ENCODE measurements at places on chromosomes 13 and 19.
A peak's percentile ranks its signal among the peaks of the same experiment; 100 is the strongest.

DNA sequence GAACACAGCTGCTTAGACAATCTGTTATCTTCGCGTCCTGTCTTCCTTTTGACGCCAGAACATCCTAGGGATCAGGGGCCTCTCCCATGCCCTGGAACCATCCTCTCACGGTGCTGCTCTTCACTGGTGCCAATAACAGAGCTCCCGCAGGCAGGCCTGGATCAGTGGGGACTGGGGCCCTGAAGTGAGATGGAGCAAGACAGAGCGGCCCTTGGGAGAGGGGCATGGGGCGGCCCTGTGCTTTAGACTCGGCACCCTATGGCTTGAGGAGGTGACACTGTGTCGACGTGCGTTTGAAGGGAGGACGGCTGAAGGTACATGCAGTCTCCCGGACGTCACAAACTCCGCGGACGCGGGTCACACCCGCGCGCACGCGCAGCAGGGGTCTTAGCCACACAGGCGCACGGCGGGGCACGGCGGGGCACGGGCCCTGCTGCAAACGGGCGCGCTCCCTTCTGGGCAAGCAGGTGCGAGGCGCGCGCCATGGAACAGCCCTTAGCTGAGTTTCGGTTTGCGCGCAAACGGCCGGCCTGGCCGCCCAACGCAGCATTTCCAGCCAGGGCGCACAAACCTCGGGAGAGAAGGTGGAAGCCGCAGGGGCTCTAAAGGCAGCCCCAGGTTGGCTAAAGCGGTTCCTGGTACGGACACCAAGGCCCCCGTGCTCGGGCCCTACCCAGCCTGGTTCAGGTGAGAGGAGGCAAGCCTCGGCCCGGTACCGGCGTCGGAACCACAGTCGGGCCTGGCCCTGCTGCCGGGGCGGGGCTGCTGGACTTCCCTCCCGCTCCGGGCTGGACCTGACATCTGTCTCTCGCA is 16.5 kb upstream of the RNF17 start:
- peak; percentile 40 for DNase-seq

GRCh38 chr13:70505809-70506208 is 397.6 kb upstream of the KLHL1 start:
- DNase-seq: peak; percentile 5

GRCh38 chr19:8631425-8631819 is 989 bp downstream of the NFILZ start:
- peak; percentile 57 for DNase-seq

- DNase-seq: no peak
Observed at GRCh38 chr13:32905864-32906180, 110.4 kb upstream of the KL start.

DNA sequence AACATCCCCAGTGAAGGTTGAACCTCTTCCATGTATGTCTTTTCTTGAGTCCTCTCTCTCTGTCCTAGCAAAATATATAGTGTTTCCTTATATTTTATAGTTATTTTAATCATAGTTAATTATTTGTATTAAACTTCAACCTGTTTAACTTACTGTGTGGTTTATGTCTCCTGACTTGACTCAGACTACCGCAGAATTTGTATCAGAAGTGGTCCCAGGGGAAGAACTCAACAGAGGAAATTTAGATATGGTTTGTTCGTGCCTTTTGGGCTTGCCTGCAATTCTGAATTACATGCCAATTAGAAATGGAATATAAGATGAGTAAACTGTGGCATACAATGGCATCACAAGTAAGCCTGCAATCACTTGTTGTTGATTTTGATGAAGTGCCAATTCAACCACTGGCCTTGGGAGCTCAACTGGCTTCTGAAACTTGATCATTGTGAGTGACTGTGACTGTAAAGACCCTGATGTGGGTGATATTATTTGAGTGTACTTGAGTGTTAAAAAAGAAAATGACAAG is 1459.5 kb upstream of the PCDH20 start:
- DNase-seq: no peak

GRCh38 chr19:14661372-14661924 is 13.2 kb downstream of the ADGRE3 start:
- no peak for DNase-seq

- no peak for DNase-seq
Observed at GRCh38 chr13:97648171-97648880, 214.4 kb downstream of the RAP2A start.

DNA sequence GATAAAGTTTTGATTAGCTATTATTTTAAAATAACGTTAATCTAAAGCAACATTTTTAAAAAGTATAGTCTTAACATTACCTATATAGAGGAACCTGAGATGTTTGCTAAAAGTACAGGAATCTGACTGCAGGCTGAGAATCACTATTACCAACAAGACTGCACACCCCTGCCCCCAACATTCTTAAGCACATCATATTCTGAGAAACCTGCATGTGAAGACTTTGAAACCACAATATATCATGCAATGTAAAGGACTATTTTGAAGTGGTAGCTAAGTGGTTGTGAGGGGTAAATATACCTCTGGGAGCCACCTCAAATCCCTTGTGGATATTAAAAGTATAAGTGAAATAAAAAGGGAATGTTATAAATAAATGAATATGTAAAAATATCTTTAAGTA is 119.0 kb upstream of the KLF12 start:
- DNase-seq: no peak

DNA sequence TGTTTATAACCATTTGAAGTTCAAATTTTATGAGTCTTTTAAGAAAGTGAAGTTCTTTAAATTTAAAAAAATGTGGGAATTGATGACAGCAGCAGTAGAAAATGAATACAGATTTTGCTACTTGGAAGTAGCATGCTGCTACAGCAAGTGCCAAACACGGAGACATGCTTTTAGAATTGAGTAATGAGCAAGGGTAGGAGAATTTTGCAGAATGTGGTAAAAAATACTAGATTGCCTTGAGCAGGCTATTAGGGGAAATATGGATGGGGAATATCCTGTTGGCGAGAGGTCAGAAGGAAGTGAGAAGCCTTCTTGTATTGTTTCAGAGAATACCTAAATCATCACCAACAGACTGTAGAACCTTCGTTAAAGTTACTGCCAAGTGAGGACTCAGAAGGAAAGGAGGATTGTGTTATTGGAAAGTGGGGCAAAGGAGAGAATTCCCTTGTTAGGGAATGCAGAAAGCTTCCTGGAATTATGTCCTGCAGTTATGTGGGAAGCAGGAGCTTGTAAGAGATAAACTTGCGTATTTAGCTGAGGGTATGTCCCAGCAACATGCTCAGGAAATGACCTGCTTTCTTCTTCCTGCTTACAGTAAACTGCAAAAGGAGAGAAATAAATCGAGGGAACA is 32.4 kb upstream of the OXGR1 start:
- DNase-seq: no peak

- DNase-seq: no peak
Observed at GRCh38 chr19:5615756-5616327, 6.7 kb downstream of the SAFB2 start.

DNA sequence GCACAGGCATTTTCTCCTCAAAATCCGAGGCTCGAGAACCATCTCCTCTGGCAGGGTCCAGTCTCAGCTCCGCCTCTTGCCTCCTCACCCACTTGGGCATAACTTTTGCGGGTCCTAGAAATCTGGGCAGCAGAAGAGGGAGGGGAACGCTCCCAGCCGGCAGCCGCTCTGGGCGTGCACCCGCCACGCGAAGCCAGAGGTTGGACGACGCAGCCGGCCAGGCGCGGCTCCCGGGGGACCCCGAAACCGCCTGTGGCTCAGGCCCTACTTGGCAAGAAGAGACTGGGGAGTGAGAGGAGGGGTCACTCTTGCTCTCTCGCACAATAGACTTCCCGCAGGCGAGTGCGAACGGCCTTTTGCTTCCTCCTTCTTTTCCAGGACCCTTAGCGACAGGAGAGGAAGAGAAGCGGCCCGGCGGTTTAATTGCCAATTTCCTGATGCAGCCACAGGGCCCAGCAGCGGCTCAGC is 6.0 kb upstream of the SOX1 start:
- no peak for DNase-seq

GRCh38 chr13:50353651-50354415 is 338.6 kb downstream of the KCNRG start:
- peak; percentile 16 for DNase-seq

DNA sequence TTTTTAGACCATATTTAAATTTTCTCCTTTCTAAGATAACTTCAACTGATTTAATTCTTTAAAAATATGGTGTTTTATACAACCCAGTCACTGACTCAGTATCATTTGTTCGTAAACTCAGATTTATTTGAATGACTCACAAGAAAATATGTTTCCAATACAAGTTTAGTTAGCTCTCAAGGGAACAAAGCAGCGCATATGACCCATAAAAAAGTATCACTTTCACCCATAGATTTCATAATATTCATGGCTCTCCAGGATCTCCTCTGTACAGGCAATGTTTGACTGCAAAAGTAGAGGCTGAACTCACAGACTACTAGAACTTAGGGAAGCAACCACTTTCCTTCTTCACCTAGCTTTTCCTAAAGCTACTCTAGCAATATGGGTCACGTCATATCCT is 405.6 kb upstream of the PCDH9 start:
- DNase-seq: no peak

DNA sequence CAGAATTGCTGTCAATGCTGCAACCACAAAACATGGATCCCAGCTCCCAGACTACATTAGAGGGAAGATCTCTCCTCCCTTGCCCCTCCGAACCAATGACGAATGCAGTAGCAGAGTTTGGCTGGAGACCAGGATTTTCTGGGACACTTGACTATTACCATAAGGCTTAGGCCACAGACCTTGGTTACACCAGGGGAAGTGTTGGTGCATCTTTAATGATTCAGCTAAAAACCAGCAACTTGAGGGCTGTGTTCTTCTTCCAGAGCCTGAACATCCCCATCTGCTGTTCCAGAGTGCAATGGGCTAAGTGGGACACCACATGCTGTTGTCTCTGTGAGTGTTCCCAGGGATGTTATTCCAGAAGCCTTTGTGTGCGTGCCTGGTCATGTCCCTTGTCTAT is 528.2 kb downstream of the LMO7 start:
- no peak for DNase-seq

- no peak for DNase-seq
Observed at GRCh38 chr19:18975869-18976268, 34.9 kb upstream of the HOMER3 start.

DNA sequence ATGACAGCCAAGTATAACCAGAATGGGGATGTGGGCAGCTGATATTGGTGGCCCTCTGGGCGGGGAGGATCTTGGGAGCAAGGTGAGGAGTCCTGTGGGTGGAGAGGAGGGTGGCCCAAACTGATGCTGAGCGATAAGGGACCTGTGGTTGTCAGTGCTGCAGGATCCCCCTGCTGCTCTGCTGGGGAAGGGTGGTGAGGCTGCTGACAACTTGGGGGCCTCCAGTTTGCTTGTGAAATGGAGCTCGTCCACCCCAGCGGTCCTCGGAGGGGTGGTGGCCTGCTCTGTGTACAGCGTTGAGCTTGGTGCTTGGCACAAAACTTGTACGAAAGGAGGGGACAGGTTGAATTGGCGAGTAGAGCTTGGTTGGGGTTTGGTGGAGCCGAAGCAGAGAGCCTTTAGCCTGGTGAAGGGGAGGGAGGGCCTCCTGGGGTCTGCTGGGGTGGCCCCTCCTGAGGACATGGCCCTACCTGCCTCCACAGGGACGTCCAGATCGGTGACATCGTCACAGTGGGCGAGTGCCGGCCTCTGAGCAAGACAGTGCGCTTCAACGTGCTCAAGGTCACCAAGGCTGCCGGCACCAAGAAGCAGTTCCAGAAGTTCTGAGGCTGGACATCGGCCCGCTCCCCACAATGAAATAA is 2.9 kb downstream of the RPS11 start:
- no peak for DNase-seq

DNA sequence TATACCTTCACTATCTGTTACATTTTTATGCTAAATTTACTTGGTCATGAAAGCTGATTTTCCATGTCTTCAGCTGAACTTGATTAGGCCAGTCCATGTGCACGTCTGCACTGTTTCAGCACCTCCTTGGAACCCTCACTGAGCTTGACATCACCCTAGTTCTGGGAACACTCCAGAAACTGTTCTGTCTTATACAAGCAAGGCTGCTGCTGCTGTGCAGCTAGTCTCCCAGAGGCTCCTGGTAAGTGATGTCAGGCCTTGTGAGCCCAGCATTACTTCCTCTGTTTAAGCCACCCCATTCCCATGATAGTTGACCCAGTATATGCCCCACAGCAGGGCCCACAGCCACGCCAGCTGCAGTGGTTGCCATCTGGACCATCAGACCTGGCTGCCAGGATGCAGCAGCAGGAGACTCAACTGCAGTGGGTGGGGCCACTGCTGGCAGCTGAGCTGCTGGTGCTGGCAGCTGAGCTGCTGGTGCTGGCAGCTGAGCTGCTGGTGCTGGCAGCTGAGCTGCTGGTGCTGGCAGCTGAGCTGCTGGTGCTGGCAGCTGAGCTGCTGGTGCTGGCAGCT is 90.5 kb upstream of the AKAP11 start:
- DNase-seq: peak; percentile 12

DNA sequence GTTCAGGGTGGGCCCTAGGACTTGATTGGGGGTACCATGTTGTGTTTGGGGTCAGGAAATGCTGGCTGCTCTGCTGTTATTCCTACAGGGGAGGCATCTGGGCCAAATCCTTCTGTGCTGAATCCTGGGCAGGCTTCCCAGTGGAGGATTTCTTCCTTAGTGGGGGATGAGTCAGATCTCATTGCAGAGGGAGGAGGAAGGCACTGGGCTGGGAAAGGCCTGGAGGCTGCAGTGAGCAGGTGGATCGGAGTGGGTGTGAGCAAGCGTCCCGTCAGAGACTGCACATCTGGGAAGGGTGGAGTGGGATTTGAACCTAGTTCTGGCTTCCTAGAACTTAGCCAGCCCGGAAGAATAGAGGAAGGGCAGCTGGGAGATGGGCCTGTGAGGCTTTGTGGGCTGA is 11.5 kb downstream of the CCDC124 start:
- no peak for DNase-seq

DNA sequence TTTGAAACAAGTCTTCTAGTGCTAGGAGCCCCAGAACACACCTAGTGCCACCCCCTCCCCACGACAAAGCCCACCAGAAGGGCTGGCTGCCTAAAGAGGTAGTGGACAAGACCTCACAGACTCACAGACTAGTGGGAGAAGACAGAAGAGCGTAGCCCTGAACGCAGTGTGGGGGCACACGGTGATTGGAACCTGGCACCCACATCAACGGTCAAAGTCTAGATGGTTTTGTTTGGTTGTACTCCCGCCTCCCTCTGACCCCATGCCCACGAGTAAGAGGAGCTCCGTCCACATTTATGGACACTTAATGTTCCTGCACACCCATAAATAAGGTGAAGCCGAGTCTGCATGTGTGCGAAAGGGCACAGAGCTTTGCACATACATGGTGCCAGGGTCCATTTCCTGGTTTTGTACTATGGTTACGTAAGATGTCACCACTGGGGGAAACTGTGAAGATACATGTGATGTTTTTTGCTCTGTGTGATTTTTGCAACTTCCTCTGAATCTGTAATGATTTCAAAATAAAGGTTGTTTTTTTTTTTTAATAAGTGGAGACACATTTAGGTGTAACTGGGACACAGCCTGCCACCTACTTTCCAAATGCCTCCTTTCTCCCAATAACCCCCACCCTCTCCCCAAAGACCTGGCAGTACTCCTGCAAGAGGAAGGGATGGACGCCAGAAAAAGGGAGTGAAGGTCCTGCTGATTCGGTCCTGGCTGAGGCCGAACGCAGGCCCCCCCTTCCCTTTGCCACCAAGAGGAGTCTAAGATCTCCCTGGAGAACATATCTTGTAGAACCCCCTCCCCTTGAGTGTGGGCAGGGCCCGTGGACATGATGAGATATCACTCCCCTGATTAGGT is 72.8 kb downstream of the GNG7 start:
- no peak for DNase-seq

Data from hepatocyte (in vitro differentiated cells).